Stimulated activated effector memory CD8-positive, alpha-beta T cell treated with anti-CD3 and anti-CD28 coated beads, Interleukin-12 subunit alpha, Interleukin-12 subunit beta, amount 100 ng/mL, for 72 hours (primary cell): ENCODE measurements at places on chromosomes 7 and 10.
A peak's percentile ranks its signal among the peaks of the same experiment; 100 is the strongest.

DNA sequence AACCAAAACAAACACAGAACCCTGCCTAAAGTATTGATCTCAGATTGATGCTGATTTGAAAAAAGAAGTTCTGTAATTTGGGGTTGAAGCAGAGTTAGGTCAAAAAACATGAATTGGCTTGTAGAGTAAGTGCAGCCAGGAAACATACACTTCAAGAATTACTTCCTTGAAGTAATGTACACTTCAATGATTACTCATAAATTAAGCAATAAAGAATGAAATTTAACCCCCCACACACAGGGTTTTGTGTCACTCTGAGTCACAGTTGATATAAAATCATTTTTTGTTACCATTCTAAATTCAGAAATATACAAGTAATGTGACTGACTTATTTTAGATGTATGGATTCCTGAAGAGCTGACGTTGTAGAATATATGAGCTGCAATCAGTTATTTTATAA lies 622.2 kb downstream of the POM121L12 start:
- no peak for DNase-seq

- no peak for DNase-seq
Observed at GRCh38 chr7:133079296-133079695, 2.6 kb downstream of the CHCHD3 start.

GRCh38 chr7:108454674-108455550 lies 1.3 kb downstream of the NRCAM start:
- DNase-seq, result no peak

GRCh38 chr7:43535810-43536585 lies 46.9 kb upstream of the STK17A start:
- no peak for DNase-seq

GRCh38 chr10:21920633-21921032 lies 82.9 kb downstream of the DNAJC1 start:
- no peak for DNase-seq

- no peak for DNase-seq
Observed at GRCh38 chr7:73681031-73681430, 2.2 kb downstream of the DNAJC30 start.

DNA sequence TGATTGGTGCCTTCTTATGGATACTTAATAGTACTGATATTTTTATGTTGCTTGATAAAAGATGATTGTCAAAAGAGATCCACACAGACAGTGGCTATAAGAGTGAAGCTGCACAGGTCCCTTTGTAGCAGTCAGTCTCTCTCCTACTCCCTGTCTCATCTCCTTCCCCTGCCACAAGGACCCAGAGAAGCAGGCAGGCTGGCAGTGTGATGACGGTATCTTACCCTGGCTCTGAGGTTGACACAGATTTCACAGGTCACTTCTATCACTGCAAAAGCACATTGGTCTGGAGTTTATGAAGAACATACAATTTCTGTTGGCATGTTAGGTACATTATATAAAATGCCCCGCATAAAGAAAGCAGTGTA lies 64.4 kb upstream of the AHR start:
- peak; percentile 75 for DNase-seq

DNA sequence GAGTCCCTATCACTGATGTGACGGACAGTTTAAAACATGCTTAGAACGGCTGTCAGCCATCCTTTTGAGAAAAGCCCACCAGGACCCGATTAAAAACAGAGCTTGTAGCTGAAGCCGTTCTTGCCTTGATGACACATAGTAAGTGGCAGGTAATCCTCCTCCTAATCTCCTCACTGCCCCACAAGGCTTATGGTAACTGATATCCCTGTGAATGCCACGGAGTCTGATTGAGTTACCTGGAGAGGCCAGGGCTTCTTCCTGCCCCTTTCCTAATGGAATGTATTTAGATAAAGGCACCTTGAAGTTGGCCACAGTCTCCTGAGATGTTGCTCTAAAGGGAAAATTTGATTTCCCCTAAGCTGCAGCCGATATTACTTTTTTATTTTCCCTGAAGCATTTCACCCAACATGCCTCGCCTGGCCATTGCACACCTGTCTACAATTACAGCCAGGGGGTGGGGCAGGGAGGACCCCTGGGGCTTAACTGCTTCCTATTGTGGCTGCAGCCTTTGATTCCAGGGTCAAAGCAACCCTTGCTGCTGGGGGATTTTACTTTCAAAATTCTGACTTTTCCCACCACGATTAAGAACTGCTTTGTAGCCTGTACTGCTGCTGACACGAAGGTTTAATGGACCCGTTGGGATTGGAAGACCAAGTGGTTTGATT lies 169.0 kb upstream of the GPR26 start:
- DNase-seq, result no peak

GRCh38 chr10:129774082-129774735 lies 189.9 kb downstream of the EBF3 start:
- no peak for DNase-seq

DNA sequence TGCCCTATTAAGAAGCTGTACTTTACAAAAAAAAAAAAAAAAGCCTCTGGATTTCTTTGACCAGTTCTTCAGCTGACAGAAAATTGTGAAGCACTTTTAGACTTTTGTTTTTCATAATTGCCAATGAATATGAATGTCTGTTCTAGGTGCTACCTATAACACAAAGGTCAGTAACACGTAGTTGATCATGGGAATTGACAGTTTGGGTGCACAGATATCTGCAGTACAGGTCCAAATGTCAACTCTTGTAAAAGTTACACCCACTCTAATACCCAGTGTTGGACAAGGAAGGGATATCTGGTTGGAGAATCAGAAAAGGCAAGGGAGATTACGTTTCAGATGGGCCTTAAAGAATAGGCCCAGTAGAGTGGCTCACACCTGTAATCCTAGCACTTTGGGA lies 1.8 kb downstream of the REEP3 start:
- no peak for DNase-seq

GRCh38 chr7:154841731-154842331 lies 161.1 kb downstream of the PAXIP1 start:
- no peak for DNase-seq

- DNase-seq, result no peak
Observed at GRCh38 chr7:18976715-18977471, 140.5 kb downstream of the TWIST1 start.

- DNase-seq, result no peak
Observed at GRCh38 chr7:21580073-21580521, 37.3 kb downstream of the DNAH11 start.

DNA sequence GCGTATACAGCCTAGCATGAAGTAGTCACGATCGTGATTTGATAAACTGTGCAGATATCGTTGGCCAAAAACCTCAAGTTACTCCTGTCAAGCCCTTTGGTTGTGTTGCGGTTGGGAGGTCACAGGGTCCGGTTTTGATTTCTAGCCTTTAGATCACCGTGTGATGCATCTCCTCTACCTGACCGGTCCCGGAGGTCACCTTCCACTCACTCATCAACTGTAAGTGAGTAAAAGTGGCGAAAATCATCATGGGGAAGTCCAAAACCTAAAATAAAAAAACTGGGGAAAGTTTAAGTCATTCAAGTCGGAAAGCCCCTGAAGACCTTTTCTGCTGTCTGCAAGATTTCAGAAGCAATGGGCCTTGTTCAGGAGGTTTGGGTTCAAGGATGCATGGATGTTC lies 62.8 kb downstream of the ADARB2 start:
- no peak for DNase-seq

DNA sequence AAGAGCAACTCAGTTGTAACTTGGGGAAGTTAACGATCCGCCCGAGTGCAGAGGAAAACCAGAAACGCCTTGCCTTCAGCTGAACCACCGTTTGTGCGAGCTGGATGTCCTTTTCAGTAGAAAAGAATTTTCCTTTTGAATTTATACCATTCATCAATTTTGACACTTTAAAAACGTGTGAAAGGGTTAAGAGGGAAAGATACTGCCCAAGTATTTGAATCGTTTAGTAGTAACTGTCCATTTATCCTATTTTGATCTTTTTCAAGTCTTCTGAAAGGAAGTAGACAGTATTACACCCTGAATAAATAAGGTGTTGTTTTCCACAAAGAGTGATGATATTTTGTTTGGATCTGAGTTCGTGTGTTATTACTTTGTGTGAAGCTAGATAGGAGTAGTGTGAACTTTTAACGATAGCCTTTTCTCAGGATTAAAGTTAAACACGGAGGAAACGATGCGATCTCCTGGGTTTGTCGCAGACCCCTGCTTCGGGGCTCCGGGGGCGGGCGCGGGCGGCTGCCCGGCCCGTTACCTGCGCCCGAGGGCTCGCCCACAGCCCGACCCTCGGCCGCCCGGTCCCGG lies 830 bp upstream of the BMI1 start:
- no peak for DNase-seq

- DNase-seq, result no peak
Observed at GRCh38 chr10:77374189-77374656, 263.4 kb downstream of the KCNMA1 start.

GRCh38 chr7:136079478-136079892 lies 102.3 kb upstream of the MTPN start:
- no peak for DNase-seq

DNA sequence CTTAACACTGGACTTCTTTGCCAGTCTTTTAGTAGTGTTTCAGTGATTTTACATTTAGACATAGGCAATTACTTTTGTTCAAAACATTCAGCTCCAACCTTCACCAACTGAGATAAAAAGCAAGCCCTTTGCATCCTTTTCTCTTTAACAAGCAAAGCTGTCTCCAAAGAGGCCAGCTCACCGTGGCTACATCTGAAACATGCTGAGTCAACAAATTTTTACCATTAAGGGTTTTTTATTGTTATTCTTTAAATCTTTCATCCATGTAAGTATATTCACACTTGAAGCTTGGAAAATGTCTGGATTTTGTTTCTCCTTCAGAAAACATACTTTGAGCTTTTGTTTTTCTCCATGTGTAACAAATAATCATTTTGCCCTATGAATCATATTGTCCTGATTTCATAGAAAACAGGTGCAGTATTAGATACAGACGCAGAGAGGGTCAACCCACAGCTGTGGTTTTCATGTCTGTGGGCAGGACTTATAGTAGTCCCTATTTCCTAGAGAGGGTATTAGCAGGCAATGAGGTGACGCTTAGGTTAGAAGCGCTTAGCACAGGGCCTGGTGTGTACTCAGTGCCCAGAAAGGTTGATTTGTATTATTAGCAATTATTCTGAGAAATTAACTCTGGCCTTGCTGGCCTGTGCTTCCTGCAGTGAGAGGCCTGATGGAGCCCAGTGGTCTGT lies 99.5 kb downstream of the MKI67 start:
- DNase-seq, result peak; percentile 28

- no peak for DNase-seq
Observed at GRCh38 chr10:124459395-124459794, 2.2 kb upstream of the LHPP start.

- peak; percentile 28 for DNase-seq
Observed at GRCh38 chr7:26376175-26376917, 84.7 kb downstream of the SNX10 start.

DNA sequence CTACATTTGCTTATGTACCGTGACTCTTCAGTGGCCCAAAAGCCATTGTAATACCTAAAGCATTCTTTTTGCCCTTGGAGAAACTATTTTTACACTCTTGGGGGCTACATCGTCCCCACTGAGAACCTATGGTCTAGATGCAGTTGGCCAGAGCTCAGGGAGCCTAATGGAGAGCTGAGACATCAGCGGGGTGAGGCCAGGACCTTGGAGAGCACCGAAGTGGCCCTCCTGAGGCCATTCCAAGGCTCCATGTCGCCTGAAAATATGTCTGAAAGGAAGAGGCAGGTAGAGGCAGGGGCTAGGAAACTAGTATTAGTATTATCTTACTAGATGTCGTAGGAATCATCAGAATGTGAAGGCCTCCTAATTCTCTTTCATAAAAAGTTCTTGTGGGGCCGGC lies 4.9 kb downstream of the PKD2L1 start:
- no peak for DNase-seq

DNA sequence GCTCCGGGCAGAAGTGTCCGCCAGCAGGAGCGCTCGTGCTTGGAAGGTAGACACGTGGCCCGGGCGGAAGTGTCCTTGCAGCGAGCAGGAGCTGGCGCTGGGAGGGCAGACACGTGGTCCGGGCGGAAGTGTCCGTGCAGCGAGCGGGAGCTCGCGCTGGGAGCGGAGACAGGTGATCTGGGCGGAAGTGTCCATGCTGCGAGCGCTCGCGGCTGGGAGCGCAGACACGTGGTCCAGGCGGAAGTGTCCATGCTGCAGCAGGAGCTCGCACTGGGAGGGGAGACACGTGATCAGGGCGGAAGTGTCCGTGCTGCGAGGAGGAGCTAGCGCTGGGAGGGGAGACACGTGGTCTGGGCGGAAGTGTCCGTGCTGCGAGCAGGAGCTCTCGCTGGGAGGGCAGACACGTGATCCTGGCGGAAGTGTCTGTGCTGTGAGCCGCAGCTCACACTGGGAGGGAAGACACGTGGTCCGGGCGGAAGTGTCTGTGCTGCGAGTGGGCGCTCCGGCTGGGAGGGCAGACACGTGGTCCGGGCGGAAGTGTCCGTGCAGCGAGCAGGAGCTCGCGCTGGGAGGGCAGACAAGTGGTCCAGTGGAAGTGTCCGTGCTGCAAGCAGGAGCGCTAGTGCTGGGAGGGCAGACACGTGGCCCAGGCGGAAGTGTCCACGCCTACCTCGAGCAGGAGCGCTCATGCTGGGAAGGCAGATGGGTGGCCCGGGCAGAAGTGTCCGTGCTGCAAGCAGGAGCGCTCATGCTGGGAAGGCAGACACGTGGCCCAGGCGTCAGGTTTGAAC lies 41.1 kb upstream of the PRKAR1B start:
- DNase-seq, result no peak

GRCh38 chr7:45716380-45717203 lies 142.4 kb downstream of the ADCY1 start:
- DNase-seq, result no peak

GRCh38 chr10:98959379-98959778 lies 276.3 kb downstream of the HPSE2 start:
- DNase-seq, result no peak

DNA sequence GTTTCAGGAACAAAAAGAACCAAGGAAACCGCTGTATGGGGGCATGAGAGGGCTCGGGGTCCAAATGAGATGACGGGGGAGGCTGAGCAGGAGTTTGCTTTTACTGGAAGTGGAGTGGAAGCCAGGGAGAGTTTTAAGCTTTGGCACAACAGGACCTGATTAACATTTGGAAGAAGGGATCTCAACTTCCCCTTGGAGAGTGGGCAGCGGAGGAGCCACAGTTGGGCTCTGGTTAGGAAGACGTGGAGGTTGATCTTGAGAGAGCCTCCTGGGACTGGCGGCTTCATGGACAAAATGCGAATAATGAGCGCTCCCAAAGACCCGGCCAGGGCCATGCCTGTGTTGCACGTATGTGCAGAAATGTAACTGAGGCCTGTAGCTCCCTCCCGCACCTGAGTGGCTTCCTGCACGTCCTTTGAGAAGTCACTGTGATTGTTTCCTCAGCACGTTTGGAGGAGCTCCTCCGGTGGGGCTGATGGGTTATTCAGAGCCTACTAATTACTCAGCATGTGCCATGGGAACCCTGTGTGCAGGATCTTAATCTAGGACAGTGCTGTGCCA lies 595.3 kb upstream of the MGMT start:
- no peak for DNase-seq

GRCh38 chr7:112031689-112032088 lies 174.5 kb downstream of the DOCK4 start:
- DNase-seq, result no peak

GRCh38 chr7:92680442-92680841 lies 90.3 kb upstream of the FAM133B start:
- DNase-seq, result no peak
